Stimulated activated CD4-positive, alpha-beta T cell treated with anti-CD3 and anti-CD28 coated beads, TNF-alpha, amount 100 ng/mL, for 48 hours (primary cell): ENCODE measurements at places on chromosomes 1 and 21.
A peak's percentile ranks its signal among the peaks of the same experiment; 100 is the strongest.

DNA sequence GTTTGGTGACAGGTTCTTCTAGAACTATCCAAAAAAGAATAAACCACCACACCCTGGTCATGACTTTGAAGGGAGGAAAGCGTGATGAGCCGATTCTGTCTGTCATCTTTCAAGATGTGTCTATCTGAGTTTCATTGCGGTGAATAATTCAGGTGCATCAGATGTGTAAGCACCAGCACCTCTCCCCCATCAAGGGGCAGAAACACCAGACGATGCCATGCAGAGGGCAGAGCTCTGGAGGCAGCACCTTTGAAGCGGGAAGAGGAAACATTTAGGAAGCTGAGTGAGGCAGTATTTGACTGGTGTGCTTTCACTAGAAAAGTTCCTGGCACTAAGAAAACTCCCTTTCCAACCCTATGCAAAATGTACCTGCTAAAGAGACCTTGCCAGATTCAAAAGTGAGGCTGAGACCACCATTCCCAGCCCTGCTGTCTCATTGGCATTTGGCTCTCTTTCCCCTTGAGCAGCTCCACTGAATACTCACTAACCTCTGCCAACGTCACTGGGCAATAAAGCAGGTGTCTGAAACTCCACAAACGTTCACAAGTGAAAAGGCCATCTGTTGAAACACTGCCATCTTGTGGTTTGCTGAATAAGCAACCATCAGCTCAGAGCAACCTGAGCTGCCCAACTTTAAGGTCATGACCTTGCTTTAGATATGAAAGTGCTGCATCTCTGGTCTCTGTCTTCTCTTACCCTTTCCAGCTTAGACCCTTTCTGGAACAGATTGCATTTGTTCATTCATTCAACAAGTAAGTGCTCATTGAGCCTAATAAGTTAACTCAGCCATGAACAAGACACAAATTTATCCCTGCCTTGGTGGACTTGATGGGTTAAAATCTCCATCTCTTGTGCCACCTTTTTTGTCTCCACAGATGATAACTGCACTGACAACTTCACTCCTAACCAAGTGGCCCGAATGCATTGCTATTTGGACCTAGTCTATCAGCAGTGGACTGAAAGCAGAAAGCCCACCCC lies 228.6 kb downstream of the PAPPA2 start:
- no peak for DNase-seq

DNA sequence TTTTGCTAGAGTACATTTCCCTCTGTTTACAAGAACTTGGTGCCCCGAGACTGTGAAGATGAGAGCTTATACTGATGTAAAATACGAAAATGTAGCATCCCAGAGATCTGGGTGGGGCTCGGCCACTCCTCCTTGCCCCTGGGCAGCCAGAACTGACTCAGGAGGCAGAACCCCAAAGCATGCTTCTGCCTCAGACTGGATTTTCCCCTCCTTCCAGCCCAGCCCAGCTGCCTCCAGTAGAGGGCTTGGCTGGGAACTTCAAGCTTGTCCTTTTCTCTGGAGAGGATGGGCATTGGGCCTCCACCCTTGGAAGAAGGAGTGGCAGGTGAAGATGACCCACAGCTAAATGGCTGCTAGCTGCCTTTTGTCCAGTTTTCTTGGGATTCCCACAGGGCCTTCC lies 24.3 kb upstream of the BTG2 start:
- no peak for DNase-seq

DNA sequence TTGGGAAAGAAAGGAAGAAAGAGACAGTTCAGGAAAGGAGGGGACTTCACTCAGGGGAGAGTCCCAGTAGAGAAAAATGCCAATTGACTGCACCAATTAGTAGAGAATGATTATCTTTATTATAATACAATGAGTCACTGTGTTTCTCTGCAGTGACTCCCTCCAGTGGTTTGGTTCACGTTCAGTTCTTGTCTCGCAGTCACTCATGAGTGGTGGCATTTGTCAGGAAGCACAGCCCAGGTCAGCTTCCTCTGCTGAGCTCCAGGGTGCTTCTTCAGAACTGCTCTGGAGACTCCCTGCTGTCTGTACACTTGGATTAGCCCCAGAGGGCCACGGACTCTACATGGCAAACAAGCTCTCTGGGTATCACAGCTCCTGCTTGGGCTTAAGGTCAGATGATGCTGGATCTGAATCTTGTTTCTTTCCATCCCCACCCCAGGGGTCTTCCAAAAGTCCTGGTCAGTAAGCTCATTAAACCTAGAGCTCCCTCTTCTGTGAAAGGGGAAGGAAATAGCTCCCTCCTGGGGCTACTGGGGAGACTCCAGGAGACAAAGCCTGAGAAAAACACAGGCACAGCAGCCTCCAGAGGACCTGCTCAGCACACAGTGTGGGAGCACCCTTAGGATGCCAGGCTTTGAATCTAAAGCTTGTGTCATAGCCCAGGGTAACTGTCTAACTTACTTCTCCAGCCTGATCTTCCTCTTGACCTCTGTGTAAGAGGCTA lies 619.0 kb downstream of the AJAP1 start:
- no peak for DNase-seq

DNA sequence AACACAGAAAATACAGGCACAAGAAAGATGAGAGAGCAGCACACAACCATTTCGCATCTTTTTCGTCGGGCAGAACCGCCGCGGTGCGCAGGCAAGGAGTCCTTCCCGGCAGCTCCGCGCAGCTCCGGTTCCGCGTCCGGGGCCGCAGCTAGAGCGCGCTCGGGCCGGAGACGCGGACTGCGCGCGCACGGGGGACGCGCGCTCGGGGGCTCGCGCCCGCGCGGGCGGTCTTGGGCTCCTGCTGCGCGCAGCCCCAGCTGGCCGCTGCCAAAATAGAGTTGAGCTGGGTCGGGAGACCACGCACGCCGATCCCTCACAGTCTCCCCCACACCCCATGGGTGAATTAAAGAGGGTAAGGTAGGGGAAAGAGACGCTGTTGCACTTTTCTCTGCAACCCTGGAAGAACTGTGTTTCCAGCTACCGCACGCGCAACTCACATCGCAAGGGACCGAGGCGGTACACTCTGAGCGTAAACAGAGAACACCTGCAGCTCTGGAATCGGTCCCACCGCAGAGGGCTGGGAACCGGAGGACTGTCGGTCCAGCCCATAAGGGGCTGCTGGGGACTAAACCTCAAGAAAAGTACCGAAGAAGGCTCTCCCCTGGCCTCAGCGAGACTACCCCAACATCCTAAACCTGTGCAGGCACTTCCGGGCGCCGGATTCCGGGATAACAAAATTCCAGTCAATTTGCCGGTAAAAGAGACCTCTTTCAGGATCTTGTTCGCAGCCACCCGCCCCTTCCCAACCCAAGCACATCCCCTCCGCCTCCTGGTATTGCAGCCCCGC lies 1.7 kb downstream of the NR5A2 start:
- DNase-seq: no peak

- DNase-seq: no peak
These were observed 739 bp downstream of the SMG5 start for GRCh38 chr1:156281693-156282478.

GRCh38 chr1:37415611-37416244 lies 58.7 kb upstream of the ZC3H12A start:
- no peak for DNase-seq

DNA sequence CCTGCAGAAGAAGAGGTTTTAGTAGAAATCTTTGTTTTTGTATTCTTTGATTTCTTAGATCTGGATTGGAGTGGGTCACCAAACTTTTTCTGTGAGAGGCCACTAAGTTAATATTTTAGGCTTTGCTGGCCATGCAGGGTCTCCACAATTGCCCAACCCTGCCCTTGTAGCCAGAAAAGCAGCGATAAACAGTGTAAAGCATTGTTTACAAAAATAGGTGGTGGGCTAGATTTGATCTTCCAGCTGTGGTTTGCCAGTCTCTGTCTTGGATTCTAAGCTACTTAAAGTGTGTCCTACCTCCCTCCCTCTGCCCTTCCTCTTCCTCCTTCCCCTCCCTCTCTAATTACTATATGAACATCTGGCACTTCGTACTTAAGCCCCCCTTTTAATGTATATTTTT lies 68.0 kb downstream of the LAMC1 start:
- DNase-seq: no peak

DNA sequence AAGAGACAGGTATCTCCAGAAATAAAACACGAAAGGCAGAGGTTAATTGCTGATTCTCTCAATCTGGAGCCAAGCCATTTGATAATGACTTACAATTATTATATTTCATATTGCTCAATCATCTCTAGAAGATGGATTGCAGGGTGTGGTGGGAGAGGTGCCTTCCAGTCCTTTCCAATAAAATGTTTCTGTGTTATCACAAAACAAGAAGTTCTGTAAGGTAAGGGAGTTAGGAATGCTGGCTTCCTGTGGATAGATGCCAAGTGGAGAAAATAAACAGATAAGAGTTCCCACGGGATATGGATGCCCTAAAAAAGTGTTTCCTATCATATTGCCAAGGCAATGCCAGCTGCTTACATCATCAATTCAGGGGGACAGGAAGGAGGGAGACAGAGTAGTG lies 7.2 kb upstream of the CCN1 start:
- no peak for DNase-seq

GRCh38 chr1:62307895-62308492 lies 11.2 kb downstream of the KANK4 start:
- DNase-seq: no peak

DNA sequence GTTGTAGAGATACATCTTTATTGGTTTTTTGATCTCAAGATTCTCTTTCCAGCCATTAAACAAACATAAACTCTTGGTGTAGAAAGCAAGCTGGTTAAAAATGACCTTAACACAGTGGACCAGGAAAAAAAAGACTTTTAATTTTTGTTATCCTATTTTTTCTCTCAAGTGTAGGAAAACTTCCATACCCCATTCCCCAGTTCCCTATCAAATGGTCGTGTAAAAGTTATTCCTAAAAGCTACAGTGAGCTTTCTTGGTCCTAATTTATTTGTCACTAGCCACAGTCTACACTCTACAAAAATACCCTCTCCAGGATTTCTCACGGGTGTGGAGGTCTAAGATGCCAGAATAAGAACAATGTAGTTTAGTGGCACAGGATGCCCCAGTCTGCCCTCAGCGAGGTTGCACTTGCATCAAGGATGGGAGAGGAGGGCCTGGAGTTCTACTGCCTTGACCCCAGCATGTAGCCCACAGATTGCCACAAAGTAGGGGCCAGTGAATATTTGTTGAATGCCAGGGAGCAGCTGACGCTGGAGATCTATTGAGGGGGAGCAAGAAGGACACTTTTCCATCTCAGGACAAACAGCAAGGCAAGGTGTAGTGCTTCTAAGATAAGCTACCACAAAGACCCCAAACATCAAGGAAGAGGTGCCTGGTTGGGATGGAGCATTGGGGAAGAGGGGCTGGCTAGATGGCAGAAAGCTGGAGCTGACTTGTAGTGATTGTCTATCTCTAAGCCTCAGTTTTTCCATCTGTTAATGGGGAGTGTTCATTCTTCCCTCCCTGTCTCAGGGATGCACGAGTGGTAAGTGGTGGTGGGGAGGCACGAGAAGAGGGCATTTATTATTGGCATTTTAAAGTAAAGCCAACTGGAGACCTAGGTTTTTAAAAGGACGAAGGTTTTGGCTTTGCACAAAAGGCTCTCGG lies 1.8 kb downstream of the MYCL start:
- DNase-seq: no peak

- DNase-seq: no peak
These were observed at the start of gene RIPPLY3 for GRCh38 chr21:37006486-37007291. Gene RIPPLY3 (plus strand): TSS chr21:37006702. CDS start chr21:37006773, 71 bp downstream.

DNA sequence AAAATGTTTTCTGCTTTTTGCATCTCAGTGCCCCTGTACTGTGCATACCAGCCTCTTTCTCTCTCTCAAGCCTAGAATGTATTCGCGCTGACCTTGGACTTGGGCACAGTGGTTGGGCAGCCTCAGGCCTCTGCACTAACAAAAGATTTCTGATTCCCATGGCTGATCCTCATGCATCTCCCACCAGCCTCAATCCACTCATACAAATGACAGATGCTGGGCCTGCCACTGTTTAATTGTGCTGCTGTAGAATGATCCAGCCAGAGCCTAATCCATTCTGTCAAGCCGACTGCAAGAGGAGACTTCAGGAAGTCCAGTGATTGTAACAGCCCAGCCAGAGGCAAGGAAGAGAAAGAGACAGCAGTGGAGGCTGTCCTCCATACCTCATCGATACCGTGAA lies 180.8 kb downstream of the ASTN1 start:
- DNase-seq: no peak

GRCh38 chr1:7046314-7046713 lies 261.1 kb downstream of the CAMTA1 start:
- DNase-seq: no peak

DNA sequence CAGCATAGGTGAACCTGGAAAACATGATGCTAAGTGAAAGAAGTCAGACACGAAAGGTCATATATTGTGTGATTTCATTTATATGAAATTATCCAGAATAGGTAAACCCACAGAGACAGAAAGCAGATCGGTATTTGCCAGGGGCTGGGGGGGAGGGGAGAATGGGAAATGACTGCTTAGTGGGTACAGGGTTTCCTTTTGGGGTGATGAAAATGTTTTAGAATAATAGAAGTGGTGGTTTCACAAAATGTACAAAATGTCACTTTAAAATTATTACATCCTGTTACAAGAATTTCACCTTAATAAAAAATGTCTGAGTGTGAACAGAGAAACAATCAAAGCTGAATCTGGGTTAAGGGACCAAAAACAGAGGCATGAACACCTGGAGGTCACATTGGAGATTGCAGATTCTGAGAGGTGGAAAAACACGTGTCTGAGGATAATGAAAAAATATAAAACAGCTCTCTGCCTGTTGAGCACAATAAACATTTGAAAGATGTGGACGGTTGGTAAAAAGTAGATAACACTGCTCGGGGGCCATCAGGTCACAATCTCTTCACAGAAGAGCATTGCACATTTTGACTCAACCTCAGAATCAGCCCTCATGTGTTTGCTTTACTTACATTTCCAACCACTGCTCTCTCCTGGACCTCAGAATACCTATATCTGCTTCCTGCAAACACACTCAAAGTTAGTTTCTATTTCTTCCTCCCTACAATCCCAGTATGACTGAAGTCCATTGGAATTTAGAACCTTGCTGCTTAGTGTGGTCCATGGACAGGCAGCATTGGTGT lies 3.2 kb downstream of the SLAMF6 start:
- peak; percentile 22 for DNase-seq

DNA sequence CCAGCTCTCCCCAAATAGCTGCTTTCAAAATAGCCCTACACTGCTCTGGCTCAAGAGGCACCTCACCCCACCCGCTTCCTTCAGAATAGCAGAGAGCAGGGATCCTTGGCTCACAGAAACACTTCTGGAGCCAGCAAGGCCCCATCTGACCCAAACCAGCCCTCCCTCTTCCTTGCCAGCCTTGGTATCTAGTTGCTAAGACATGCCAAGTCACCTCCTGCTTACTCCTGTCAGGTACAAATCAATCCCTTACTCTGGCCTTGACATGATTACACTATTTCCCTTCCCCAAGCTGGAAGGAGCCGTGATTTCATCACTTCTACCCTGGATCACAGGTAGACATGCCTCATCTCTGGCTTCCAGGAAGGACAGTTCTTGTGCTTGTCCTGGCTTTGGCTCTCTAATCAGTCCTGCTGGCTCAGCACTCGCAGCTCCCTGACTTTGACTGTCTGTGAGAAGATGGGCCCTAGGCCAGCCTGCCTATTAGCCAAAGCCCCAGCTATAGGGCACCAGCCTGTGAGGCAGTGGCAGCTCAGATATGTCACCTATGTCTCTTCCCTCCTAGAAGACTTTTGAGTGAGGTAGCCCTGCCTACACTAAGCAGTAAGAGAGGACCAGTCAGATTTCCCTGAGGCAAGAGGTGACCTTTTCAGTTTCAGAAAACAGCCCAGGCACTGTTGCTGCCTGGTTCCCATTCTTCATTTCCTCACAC lies 8.9 kb upstream of the MUTYH start:
- DNase-seq: no peak
